Naive B cell (primary cell): ENCODE measurements at places on chromosomes 7 and 10.

GRCh38 chr10:114498413-114499111 is 94.3 kb upstream of the AFAP1L2 start:
- peak; percentile 67 for DNase-seq

- DNase-seq: no peak
These were observed 173.9 kb downstream of the TNS3 start for GRCh38 chr7:47407821-47408674.

- DNase-seq: no peak
These were observed 8.6 kb upstream of the BET1 start for GRCh38 chr7:94012746-94013145.

DNA sequence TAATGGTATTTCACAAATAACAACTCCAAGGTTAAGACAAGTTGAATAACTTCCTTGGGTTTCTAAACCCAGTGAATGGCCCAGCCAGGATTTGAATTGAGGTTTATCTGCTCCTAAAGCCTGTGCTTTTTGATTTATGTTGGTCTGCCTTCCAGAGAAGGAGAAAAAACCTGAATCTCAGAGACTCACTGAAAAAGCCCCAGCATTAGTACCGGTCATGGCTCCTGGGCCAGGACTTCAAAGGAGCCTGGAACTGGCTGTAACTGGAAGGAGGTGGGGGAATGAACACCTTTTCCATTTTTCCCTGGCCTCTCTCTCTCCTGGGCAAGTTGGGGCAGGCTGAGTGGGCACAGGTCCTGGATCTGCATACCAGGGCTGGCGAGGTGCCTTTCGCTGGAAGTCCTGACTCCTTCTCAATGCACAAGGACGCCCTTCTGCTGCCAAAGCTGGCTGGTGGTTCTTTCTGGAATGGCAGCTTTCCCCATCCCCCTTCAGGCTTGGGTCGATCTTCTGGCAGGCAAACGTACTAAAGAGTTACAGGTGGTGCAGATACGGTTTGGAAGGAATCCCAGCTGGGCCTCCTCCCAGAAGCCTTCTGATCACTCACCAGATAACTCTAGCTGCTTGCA is 268.2 kb downstream of the PTEN start:
- no peak for DNase-seq

- DNase-seq: no peak
These were observed 212.1 kb downstream of the MACC1 start for GRCh38 chr7:20005081-20005480.

GRCh38 chr10:67261300-67261797 is 335.5 kb downstream of the LRRTM3 start:
- no peak for DNase-seq

DNA sequence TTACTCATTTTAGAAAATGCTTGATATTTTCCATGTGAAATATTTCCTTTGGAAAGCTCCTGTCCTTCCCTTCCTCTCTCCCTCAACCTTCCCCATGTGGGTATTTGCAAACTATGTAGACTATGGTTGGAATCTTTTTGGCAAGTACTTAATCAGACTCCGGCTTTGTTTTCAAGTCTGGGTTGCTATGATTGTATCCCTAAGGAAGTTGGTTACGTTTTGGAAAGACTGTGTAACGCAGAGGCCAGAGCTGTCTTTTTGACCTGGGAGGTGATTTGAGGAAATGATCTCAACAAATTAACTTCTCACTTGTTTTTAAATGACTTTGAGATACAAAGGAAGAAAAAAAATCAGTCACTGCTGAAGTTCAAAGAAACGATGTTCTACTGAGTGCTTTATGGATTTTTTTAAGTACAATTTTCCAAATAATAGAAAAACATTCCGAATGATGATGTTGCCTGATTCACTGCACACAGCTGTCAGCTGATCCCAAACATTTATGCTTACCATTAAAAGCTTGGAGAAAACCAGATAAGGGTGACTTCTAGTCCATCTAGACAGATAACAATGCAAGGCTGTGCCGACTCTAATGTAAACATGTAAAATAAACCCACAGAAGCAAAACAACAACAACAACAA is 145.5 kb upstream of the CELF2 start:
- no peak for DNase-seq

GRCh38 chr7:29086545-29086944 is 59.8 kb downstream of the CPVL start:
- no peak for DNase-seq

DNA sequence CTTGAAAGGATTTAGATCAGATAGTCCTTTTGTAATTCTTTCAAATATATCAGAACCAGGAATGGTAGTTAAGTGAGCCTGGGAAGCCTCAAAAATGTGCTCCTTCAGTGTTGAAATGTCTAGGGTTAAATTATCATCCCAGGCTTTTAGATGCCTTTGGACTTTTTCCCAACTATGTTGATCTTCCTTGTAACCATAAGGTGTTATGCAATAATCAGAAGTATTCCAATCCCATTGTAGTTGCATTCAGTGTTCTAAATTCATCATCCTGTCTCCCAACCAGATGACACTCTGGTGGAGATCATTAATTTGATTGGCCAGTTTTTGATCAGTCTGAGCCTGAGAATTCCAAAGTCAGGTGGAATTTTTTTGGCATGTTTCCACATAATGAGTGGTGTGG is 35.1 kb upstream of the AKR1C2 start:
- DNase-seq: no peak
